ENCODE measurements at places on chromosomes 5 and 9.

DNA sequence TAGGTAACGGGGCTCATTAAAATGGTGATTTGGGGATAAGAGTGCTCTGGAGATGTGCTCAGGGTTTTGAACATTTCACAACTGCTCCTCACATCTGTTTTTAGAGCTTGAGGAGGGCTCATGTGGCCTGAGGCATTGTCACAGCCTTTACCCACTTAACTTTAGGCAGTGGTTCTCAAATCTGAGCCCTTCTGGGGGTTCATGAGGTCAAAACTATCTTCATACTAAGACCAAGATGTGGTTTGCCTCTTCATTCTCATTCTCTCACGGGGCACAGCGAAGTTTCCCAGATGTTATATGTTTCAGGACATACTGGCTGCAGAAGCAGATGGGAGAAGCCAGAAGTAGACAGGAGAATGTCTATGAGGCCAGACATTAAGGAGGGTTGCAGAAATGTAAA, 38.4 kb downstream of the STXBP1 start:
- DNase-seq, result no peak

GRCh38 chr9:129567329-129567728, 53.6 kb downstream of the C9orf50 start:
- no peak for DNase-seq

DNA sequence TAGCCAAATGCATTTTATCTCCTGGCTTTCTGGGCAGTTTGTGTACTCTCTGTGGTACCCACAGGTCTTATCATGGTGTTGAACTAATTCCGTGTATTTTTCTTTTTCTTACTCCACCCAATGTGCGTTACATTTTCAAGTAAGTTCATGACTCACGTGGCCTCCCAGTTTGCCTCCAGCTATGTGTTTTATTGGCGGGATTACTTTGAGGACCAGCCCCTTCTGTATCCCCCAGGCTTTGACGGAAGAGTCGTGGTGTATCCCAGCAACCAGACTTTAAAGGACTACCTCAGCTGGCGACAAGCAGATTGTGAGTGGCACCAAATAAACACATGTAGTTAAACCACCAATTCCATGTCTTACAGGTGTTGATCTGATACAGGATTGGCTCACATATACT, 3.2 kb downstream of the THG1L start:
- no peak for DNase-seq

GRCh38 chr5:121987685-121988073, 25.9 kb downstream of the SRFBP1 start:
- no peak for DNase-seq

DNA sequence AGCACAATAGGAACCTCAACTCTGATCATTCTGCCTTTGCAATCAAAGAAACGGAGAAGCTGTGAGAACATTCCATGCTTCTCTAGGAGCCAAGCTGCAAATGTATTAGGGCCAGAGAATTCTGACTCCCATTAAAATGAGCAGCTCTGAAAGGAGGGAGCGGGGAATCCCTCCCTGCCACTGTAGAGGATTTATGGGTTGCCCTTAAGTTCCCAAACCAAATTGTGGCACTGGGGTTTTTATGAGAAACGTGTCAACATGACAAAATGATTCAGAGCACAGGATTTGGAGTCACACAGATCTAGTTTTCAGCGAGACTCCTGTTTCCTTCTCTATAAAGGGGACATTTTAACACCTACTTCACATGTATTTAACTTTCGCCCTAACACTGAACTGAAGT, 1.8 kb downstream of the IL6ST start:
- DNase-seq, result no peak

- no peak for DNase-seq
Measured at GRCh38 chr5:132428484-132429462, 59.3 kb downstream of the SLC22A5 start.

DNA sequence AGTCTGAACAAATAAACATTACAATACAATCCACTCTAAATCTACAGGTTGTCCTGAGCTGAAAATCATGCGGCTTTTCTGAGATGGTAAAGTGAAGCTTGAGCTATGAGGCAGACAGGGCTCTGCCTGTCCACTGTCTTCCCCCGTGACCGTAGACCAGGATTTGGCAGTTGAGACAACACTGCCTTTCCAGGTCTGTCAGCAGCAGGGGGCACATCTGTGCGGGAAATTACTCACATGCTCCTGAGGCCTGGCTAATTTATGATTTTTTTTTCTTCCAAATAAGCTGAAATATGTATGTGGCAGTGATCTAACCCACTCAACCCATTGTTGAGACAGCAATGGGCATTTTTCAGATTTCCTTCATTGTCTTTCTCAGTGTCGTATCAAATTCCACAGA, 307.9 kb downstream of the FBXL7 start:
- DNase-seq, result no peak

- DNase-seq, result no peak
Measured at GRCh38 chr9:86764671-86765343, 182.5 kb downstream of the GAS1 start.

- DNase-seq, result no peak
Measured at GRCh38 chr5:2143646-2144353, 261.1 kb upstream of the IRX4 start.

DNA sequence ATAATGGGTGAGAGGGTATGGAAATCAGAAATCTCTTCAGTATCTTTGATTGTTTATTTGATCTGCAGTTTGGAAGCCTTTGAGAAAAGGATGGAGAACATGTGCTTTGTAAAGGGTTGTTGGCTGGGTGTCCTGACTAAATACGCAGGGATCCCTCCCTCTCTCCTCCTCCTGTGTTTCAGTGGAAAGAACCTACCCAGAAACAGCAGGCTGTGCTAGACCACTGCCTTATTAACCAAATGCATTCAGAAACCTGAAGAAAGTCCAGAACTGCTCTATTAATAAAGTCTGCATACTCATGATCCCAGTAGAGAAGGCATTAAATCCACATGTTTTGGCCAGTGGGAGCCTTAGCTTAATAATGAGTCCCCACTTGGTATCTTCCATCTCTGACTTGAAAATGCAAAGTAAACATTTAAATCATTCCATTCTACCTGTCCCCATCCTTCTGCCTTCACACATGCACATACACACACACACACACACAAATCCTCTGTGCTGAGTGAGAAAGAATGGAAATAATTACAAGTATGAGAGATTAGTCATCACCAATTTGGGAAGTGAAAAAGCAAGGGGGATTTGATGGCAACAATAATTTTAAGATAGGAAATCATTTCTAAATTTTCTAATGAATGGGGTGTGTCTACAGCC, 10.0 kb upstream of the LECT2 start:
- no peak for DNase-seq

- DNase-seq, result no peak
Measured at GRCh38 chr5:56662893-56663292, 152.5 kb upstream of the MAP3K1 start.

DNA sequence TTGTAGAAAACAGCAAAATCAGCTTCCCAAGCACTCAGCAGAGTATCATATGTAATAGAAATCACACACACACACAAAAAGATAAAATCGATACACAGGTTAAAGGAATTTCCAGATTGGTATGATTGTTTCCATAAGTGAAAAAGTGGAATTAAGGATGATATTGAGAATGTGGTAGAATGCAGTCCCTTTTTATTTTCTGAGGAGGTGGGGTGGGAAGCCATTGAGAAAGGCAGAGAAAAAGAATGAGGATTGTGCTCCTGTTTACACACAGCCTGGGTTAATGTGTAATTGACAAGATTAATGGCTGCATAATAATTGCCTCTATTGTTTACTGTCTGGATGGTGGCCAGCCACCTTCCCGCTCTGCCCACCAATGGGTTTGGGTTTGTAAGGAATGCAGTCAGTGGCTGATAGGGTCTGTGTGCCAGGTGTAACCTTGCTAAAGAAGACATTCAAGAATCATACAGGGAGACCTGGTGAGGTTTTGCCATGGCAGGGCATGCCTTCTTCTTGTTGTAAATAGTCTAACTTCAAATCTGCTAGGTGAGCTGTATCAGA, 177.2 kb upstream of the MAP3K1 start:
- no peak for DNase-seq

DNA sequence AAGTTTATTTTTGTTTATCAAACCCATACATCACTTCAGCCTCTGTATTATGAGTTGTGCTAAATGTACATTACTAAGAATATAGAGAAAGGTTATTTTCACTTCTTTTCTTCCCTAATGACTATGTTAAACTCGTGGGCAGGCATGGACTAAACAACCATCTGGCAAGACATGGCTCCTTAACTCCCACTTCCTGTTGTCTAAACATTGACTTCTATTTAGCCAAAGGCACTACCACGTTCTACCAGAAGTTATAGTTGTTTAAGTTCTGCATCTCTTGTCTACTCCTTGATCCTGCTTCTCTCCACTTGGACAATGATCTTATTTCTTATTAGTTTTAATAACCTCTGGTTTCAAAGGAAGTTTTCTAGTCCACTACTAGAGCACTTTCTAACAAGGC, 136.1 kb downstream of the MACIR start:
- no peak for DNase-seq

DNA sequence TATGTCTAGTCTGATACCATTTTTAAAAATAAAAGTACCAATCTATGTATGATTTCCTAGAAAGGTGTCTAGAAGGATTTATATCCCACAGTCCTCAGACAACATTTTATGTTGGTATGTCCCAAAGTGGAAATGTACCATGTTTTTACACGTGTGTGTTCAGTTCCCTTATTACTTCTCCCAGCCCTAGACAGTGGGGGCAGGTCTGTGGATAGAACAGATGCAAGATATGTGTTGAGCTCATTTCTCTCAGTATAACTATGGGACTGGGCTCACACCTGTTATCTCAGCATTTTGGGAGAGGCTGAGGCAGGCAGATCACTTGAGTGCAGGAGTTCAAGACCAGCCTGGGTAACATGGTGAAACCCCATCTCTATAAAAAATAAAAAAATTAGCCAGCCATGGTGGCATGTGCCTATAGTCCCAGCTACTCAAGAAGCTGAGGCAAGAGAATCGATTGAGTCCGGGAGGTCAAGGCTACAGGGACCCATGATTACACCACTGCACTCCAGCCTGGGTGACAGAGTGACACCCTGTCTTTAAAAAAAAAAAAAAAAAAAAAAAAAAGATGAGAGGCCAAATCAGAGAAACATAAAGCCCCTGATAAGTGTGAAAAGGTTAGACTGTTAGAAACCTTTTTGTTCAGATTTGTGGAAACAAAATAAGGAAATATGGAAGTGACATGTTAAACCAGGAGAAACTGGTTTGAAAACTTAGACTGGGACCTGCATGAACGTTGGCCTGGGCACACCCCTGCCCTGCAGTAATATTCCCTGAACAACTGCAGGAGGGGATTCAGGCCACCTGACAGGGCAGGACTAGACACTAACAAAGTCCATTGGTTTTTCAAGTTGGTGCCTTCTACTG, 7.4 kb upstream of the SLC2A8 start:
- no peak for DNase-seq

GRCh38 chr5:175746851-175747250, 89.0 kb downstream of the HRH2 start:
- no peak for DNase-seq

DNA sequence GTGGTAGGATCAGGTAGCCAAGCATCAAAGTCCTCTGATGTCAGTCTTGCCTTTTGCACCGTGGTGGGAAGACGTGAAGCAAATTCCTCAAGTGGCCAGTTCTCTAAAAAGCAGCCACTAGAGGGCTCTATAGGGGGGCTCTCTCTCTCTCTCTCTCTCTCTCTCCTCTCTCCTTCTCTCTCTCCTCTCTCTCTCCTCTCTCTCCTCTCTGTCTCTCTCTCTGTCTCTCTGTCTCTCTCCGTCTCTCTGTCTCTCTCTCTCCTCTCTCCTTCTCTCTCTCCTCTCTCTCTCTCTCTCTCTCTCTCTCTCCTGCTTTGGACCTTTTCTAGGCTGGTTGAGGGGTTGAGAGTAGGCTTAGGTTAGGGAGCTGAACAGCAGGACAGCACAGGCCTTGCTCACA, 13.9 kb upstream of the OSMR start:
- DNase-seq, result peak; percentile 46

All from hematopoietic multipotent progenitor cell (in vitro differentiated cells).